Fibroblast of villous mesenchyme (primary cell): ENCODE measurements at places on chromosomes 11 and 22. TPM values are rescaled to one million over a fixed set of nuclear protein-coding genes. Genes with fewer than 3 reads are reported as not detected.

BTBD18 gene
- total RNA-seq: not detected in 2 replicates

OR52E8 gene
- not detected in 2 replicates for total RNA-seq

DNA sequence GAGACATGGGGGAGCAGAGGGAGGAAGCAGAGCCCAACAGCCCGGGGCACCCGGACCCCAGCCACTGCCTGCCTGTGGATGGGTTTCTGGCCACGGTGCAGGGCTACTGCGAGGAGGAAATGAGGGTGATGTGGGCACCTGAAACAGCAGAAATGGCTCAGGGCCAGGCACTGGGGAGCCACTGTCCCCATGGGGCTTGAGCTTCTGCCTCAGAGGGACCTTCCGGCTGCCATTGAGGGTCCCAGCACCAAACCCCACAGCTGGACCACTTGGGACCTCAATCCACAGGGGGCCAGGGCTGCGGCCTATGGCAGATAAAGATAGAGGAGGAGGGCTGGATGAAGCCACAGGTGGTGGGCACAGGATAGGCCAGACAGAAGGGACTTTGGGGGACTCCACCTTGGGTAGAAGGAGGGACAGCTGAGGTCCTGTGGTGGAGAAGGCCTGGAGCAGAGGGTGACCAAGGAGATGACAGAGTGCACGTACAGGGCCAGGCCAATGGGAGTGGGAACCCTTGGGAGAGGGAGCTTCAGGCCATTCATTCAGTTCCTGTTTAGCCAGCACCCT is 48.3 kb downstream of the NFAM1 start:
- no peak for DNase-seq

- DNase-seq: peak; percentile 80
Measured at GRCh38 chr11:134742224-134742612, 330.2 kb upstream of the B3GAT1 start.

- peak; percentile 2 for DNase-seq
Measured at GRCh38 chr11:84714316-84714780, 912.8 kb downstream of the DLG2 start.

GRCh38 chr22:39746600-39747262 is 146.8 kb downstream of the ENTHD1 start:
- DNase-seq: no peak

DNA sequence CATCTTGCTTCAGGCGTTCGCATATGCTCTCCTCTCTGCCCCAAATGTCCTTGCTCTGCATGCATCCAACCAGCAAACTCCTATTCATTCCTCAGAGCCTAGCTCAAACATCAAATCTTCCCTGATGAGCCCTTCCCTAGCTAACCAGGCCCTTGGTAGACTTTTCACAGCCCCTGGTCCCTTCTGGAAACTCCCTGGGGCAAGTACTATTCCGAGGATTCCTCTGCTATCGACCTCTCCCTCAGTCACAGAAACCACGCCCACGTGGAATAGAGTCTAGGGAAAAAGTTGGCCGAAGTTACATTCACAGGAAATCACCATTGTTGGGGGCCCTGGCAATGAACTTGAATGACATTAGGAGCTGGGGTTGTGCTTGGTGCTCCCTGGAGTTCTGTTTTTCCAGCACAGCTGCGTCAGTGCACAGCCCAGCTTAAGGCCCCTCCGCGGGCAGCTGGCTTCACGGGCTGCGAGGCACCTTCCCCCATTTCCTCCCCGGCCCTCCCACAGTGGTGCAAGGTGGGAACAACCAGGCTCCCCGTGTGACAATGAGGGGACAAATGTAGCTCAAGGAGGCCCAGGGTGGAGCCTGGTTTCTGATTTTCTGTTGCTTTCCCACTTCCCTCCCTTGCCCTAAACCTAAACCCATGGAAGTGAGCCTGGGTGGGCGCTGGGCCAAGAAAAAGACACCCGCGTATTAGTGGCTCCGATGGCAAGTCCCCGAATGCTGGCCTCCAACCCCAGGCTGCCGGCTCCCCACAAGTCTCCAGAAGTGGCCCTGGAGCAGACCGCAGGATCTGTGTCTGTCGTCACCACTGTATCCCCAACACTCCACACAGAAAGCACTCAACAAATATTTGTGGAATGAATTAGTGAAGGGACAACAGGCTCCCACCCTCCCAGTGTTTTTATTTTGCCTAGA is 4.3 kb upstream of the ATP5MGL start:
- DNase-seq: peak; percentile 58

- DNase-seq: no peak
Measured at GRCh38 chr11:133007027-133007584, 525.2 kb downstream of the OPCML start.

- DNase-seq: no peak
Measured at GRCh38 chr22:48423481-48423911, 1404.2 kb downstream of the BRD1 start.

- DNase-seq: peak; percentile 74
Measured at GRCh38 chr11:100575860-100576717, 111.0 kb upstream of the ARHGAP42 start.
